NCI-H2107 (cell line): ENCODE measurements at places on chromosomes 5 and 9.

DNA sequence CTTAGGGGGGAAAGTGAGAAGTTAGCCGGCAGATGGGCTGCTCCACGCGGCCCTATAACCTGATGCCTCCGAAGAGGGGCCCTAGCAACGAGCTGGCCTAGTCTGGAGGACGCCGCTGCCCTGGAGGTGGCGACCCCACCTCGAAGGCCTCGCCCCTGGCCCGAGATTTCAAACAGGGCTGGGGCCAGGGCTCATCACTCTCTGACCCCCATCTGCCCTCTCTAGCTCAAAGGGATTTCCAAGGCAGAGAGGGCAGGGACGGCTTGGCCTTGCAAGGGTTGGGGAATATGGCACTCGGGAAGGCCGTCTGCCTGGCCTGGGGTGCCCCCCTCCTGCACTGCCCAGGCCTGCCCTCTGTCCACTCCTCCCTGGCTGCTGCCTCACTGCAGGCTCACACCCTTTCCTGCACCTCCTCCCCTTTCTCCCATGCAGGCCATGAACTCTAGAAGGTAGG lies 25.5 kb upstream of the TIFAB start:
- DNase-seq: no peak

- no peak for DNase-seq
Measured at GRCh38 chr5:99061711-99062110, 132.9 kb upstream of the CHD1 start.

DNA sequence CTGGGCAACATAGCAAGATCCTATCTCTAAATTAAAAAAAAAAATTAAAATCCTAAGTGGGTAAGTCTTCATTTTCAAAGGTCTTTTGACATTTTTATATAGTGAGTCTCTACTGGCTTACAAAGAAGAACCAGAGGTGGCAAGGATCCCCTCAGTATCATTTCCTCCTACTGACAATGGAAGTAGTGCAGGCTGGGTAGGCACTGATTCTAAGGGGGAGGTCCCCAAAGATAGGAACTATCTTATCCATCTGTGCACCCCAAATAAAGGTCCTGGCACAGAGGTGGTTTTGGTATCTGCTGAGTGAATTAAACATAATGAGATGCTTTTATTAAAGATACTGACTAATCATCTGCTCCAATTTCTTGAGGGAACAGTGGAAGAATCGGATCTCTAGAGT lies 4.2 kb downstream of the FAM193B start:
- no peak for DNase-seq

DNA sequence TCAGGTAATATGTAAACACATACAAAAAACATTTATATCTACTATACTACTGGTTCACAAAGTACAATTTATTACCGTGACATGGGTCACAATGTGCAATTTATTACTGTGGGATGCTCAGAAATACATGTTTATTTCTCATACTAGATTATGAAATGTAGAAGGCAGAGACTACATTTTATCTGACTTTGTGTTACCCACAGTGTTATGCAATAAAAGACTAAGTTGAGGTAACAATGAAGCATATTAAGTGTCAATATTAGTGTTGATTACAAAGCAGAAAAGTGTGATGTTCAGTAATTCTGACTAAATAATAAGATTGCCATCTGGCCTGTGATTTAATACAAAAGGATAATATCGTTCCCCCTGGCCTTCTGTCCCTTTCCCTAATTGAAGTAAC lies 42.4 kb downstream of the CPLANE1 start:
- DNase-seq: no peak

GRCh38 chr5:84242286-84242685 lies 142.4 kb downstream of the EDIL3 start:
- no peak for DNase-seq

DNA sequence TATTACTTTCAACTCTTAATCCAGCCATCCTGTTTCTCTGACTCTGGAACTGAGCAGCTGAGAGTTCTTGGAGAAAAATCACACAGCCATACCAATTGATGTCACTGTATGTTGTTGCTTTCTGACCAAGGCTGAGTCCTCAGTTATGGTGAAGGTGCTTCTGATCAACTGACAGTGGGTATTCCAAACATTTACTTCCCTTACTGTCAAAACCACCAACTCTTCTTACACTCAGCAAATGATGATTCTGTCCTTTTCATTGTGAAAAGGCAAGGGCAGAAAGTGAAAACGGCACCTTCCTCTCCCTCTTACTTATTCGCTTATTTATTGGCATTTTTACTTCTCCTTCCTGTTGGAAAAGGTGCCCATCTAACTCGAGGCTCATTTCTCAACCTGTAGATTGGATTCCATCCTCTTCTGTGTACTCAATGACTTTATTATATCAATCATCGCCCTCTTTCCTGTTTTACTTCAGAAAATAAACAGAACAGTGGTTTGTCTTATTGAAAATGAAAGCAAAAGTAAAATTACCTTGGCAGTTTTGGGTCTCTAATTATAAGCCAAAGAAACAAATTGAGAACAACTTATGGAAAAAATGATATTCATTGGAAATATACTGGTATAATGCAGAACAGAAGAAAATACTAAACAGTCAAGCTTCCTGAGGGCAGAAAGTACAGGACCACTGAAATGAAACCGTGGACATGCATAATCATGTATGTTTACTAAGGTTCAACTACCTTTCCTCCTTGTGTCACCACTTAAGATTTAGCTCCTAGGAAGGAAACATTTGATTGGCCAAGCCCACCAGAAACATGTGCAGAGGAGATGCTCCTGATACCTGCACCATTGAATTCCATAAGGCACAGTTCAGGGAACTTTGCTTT lies 104.5 kb upstream of the CHD1 start:
- no peak for DNase-seq

- no peak for DNase-seq
Measured at GRCh38 chr9:33430942-33431341, 16.5 kb downstream of the AQP3 start.

DNA sequence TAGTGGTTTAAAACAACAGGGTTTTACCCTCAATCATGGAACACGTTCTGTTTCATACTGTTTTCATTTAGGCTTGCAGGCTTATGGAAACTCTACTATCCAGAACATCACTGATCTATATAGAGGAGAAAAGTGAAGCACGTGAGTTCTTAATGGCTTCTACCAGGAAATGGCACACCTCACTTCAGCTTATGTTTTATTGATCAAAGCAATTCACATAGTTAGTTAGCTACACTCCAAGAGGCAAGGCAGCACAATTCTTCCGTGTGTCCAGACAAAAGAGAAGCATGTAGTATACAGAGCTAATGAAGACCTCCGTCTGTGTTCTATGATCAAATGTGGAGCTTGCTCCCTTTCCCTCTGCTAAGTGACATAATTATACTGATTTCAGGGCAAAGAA lies 353.3 kb upstream of the CD180 start:
- DNase-seq: no peak

DNA sequence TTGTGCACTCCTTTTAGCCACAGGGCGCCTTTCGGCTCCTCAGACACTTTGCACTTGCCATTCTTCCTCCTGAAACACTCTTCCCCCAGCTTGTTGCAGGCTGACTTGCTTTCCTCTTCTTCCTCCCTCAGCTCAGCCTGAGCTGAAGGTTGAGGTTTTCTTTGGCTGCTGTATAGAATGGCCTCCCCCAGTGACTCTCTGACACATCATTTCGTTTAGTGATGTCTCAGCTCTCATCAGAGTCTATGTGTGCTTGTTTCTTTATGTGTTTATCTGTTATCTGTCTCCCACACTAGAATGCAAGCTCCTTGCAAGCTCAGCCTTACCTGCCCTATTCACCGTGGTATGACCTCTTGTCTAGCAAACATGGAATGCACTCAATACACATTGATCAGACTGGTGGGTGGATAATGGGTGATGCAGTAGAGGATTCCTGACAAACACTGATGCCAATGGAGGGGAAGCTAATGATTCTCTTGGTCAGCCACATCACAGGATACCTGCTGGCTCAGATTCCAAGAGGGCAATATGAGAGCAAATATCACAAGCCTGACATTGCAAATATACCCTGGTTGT lies 112.9 kb upstream of the STC2 start:
- DNase-seq: no peak

DNA sequence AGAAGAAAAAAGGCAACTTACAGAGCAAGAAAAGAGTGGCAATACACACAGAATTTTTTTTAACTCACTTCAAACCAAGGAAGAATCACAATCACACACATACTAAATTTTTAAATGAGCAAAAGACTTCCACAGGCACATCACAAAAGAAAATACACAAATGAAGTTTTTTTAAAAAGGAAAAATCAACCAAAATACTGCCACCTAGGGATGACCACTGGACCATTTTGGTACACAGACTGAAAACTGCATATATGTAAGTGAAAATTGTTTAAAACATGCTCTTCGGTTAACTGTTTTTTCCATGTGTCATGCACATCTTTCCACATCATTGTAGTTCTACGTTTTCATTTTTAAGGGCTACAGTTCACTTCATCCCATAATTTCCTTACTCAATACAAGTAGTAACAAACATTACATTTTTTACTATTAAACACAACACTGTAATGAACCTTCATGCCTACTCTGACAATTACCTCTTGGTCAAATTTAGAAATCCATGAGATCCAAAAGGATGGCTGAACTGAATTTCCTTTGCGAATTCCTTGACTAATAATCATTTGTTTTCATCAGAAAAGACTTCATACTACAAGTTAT lies 79.0 kb downstream of the FBXW11 start:
- DNase-seq: no peak

GRCh38 chr5:90874066-90874465 lies 315.5 kb downstream of the ADGRV1 start:
- DNase-seq: no peak

DNA sequence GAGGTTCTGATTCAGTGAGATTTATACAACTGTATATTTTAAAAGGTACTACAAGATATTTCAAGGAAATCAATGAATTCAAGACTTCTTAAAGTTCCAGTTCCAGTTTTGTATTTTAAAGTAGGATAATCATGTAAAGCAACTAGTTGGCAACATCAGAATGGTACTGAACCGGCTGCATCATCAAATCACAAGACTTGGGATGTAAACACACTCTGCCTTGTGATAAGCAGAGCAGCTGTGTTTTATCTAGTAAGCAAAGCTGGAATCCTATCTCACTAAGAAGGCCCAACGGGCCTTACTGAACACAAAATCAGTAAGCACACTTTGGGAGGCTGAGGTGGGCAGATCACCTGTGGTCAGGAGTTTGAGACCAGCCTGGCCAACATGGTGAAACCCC lies 327.2 kb upstream of the NREP start:
- DNase-seq: no peak

GRCh38 chr9:113463418-113464285 lies at the start of gene RGS3:
RGS3 (plus strand) TSS chr9:113463727; CDS start chr9:113463803, 76 bp downstream.
- peak; percentile 91 for DNase-seq

GRCh38 chr5:138878437-138879235 lies 3.5 kb upstream of the LRRTM2 start:
- DNase-seq: no peak

DNA sequence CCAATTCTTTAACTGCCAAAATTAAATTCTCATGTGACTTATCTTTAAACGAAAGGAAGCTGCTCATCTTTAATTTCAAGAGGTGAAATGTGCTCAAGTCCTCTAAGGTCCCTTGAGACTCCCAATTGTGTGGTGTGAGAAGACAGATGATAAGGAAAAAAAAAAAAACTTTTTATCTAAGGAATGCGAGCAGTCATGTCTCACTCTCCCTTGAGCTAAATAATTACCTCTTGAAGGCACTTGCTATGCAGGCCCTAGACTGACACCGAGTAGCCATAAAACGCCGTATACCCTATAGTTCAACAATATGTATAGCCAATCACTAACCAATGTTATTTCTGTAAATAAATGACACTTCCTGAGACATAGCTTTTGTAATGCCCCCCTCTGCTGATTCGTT lies 1.5 kb upstream of the DTWD2 start:
- no peak for DNase-seq
